ENCODE measurements at places on chromosomes 2 and 18.

DNA sequence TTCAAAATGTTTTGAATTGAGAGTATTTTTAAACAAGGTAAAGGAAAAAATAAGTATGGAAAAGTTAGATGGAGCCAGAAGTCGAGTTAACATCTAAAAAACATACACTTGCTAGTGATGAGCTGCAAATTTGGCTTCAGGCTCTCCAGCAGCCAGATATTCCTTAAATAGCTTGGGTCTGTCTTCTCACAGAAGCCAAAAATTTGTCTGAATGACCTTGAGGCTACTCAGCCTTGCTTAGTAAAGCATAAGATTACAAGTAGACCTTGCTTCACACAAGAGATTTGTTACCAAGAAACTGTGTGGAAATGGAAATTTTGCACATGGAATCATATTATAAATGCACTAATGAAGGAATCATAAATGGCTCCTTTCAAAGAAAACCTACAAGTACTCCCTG, 40.8 kb upstream of the GRB14 start:
- no peak for DNase-seq

DNA sequence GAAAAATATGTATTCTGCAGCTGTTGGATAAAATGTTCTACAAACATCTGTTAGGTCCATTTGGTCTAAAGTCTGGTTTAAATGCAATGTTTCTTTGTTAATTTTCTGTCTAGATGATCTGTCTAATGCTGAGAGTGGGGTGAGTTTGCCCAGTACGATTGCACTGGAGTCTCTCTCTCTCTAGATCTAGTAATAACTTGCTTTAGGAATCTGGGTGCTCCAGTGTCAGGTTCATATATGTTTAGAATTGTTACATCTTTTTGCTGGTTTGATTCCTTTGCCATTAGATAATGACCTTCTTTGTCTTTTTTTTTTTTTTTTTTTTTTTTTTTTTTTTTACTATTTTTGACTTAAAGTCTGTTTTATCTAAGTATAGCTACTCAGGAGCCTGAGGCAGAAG, 10.4 kb downstream of the GCC2 start:
- no peak for DNase-seq

DNA sequence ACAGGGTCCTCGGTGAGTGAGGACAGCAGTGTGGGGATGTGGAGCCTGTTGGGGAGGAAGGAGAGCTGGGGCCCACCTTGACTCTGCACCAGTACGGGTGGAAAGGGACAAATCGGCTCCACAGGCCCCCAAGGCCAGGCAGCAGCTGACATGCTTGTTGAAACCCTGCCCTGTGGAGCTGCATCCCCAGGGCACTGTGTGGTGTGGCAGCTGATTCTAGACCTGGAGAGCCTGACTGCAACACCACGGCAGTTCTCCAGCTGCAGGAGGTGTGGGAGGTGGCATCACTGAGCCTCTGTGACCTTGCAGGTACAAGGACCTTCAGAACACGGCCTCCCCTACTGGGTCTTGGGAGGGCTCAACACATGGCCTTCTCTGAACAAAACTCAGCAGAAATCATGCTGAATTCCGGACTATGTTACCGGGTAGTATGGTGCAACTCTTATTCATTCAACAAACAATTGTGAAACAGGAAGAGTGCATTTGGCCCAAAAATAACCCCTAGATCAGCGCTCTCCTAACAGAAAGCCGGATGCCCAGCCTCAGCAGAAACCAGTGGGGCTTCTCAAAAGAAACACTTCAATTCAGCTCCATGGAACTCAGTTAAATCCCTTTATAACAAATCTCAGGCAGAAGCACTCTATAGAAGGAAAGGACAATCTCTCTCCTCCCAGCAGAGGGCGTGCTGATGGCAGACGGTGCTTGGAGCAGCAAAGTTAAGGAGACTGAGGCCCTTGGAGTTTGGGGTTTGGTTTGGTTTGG, 104.4 kb upstream of the SALL3 start:
- DNase-seq: no peak

- DNase-seq: no peak
Measured at GRCh38 chr2:144522897-144523595, 3.1 kb upstream of the ZEB2 start.

DNA sequence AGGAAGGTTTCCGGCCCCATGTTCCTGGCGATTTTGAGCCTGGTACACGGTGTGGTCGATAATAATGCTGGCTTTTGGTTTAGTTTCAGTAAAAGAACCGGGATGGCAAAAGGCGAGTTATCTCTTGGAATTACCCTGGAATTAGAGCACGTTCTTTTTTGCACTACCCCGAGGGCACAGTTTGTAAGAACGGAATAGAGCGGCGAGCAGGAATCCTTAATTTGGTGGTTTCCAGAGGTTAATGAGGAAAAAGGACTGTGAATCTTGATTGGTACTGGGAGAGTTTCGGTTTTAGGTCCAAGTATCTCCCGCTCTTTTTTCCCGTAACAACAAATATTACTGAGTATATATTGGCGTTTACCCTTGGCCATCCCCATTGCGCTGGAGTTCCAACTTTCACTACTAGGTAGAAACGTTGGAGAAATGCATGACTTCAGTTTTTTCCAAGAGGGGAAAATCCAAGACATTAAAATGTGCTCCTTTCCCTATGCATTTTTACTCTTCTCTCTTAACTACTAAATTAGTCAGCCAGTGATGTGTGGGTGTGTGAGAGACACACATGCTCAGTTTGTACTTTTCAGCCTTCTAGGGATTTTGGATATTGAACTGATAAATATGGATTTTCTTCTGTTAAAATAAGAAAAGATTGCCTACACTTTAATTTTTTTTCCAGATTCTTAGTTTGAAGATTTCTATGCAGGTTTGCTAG, 160.8 kb downstream of the AGPS start:
- no peak for DNase-seq

- no peak for DNase-seq
Measured at GRCh38 chr2:227503433-227504406, 31.8 kb downstream of the AGFG1 start.

DNA sequence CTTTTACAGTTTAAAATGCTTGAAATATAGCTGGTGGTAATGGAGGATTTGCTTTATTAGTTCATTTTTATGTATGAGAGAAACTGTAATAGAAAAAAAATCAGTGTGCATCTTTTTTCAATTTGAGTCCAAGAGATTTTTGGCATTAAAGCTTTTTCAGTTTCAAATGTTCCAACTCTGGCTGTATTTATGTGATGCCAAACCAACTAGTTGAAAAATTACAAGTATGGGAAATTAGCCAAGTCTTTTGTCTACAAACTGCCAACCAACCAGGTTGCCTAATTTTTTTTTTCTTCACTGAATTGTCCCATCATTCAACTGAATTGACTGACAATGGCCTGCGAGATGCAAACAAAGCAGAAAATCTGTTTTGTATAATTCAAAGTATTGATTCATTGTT, 95.7 kb downstream of the ICOS start:
- DNase-seq: no peak

GRCh38 chr2:71736986-71737385, 283.6 kb downstream of the DYSF start:
- no peak for DNase-seq

DNA sequence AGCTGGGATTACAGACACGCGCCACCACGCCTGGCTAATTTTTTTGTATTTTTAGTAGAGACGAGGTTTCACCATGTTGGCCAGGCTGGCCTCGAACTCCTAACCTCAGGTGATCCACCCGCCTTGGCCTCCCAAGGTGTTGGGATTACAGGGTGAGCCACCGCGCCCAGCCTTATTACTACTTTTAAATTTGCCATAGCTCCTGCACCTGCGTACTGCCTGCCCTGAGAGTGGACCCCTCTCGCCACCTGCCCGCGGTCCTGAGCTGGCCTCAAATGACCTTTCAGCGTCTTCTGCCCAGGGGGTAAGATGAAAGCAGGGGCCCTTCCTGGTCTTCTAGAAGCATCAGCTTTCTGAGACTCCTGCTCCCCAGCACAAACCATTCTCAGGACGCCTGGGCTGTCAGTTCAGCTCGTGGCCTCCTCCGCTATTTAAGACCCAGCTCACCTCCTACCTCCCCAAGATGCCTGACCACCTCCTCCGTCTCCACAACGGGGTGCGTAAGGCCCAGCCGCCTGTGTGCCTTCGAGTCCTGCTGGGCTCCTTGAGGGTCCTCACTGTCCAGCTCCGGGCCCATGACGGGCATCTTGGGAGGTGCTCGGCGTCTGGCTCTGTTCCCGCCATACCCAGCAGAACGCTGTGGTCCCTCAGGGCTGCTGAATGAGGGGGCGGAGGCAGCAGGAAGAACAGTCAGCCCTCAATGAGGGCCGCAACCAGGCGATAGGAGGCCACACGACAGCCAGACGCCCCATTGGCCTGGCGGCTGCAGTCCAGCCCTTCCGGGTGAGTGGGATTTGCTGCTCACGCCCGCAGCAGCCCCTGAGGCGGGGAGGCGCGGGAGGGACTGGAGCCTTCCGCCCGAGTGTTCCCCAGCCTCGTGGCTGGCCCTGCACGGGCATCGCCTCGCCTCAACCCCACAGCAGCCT, 266.6 kb downstream of the TFCP2L1 start:
- no peak for DNase-seq

- DNase-seq: no peak
Measured at GRCh38 chr18:76255070-76255683, 239.9 kb downstream of the ZNF516 start.

DNA sequence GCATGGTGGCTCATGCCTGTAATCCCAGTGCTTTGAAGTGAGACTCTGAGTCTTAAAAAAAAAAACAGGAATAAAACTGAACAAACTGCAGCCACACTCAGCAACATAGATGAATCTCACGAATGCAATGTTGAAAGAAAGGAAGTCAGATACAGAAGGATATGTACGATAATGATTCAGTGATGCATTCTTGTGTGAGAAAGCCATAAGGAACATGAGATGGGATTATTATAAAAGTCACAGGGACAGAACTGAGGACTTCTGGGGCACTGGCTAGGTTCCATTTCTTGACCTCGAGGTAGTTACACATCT, 56.9 kb upstream of the SMAD2 start:
- DNase-seq: no peak

GRCh38 chr2:8626572-8626971, 55.3 kb upstream of the ID2 start:
- DNase-seq: no peak

- DNase-seq: no peak
Measured at GRCh38 chr2:69703189-69703588, 38.7 kb upstream of the ANXA4 start.

Measured in left renal cortex interstitium (tissue), 4 donors.